ENCODE measurements at places on chromosomes 4 and X.

- DNase-seq: no peak
These were observed 12.8 kb upstream of the SCARB2 start for GRCh38 chr4:76226418-76226817.

GRCh38 chrX:115189110-115189509, at the start of gene RBMXL3:
RBMXL3 (plus strand) TSS chrX:115189410; CDS start chrX:115189442, 32 bp downstream.
- DNase-seq: no peak

DNA sequence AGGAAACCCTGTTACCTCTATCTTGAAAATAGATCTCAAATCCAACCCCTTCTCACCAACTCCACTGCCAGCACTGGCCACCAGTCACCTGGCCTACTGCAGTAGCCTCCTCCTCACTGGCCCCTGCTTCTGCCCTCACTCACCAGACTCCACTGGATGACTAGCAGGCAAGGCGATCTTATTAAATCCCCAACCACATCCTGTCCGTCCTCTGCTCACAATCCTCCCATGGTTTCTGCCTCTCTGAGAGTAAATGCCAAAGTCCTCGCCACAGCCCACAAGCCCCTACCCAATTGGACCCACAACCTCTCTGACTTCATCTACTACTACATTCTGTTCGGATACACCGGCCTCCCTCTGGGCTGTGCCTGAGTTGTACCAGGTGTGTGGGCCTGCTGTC, 5.4 kb upstream of the PIM2 start:
- no peak for DNase-seq

- no peak for DNase-seq
These were observed 1831.4 kb downstream of the ARAP2 start for GRCh38 chr4:34412911-34413310.

- no peak for DNase-seq
These were observed 21.7 kb downstream of the RAB40AL start for GRCh38 chrX:102958794-102959193.

DNA sequence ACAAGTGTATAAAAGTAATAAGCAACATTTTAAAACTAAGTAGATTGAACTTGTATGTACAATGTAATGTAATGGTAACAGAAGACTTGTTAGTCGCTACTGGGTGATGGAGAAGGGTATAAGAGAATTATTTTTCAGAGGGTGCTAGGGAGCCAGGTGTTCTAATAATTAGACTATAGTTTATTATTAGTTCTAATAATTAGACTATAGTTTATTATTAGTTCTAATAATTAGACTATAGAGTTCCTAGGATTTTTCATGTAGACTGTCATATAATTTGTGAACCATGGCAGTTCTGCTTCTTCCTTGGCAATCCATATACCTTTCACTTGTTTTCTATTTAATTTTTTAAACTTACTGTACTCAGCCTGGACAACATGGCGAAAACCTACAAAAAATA, 117.3 kb upstream of the TSPAN5 start:
- DNase-seq: no peak

DNA sequence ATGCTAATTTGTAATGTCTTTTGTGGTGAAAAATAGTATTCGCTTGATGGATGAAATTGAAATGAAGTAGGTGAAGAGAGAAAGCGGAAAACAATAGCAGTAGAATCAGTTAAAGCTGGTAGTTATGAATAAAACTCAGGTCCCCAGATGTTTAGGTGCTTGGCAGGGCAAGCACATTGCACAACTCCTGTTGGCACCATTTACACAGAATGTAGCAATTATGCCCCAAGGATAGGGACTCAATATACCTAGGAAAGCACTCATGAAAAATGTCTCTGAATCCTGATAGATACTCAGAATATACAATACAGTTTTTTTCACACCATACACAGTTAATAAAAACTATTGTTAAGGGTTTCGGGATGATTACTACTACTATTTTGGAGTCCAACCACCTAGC, 26.5 kb upstream of the GRIA3 start:
- no peak for DNase-seq

DNA sequence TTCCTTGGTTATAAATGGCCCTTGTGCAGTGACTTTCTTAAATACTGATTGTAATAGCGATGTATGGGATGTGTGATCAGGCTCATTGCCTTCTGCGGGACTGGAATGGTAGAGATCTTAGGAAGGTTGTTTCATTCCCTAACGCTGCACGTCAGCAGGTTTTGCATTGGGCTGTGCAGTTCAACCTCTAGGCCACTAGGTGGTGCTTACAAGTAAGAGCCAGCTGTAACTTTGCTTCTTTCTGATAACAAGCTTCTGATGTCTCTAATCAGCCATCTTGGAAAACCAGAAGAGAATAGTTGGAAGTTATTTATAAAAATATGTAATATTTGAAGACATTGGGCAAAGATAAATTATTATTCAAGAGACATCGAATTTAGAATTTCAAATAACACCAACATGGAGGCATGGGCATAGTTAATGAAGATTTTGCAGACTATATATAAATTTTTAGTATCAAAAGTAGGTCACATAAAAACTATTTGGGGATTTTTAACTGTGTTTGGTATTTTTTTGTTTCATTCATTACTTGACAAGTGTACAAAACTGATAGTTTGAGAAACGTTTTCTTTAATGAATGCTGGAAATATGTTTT, 339.7 kb upstream of the PCDH7 start:
- no peak for DNase-seq

GRCh38 chr4:64341711-64342110, 67.5 kb downstream of the TECRL start:
- DNase-seq: no peak

DNA sequence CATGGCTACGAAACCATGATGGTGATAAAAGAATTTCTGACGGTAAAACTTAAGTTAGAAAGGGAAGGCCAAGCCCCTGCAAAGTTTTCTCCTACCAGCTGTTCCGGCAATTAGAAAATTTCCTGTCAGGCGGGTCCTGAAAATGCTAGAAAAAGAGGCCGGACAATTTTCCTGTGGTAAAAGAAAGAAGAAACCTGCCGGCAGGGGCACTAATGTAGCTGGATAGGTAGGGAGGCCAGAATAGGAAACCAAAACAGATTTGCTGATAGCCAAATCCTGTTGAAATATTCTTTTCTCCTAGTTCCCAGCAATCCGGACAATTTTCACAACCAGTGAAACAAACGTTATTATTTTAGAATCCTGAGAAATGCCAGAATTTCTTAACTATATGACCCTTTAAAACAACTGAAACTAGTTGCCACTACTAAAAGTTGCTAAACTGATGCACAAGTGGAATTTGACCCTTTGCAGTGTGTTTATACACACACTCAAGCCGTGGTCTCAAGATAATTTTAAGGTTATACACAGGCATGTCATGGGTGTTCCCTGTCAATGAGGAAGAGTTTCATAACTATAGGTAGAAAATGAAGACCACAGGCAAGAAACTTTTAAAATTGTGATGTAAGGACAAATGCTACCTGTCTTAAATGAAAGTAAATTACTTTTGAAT, 47.7 kb downstream of the RPS6KA3 start:
- DNase-seq: no peak

DNA sequence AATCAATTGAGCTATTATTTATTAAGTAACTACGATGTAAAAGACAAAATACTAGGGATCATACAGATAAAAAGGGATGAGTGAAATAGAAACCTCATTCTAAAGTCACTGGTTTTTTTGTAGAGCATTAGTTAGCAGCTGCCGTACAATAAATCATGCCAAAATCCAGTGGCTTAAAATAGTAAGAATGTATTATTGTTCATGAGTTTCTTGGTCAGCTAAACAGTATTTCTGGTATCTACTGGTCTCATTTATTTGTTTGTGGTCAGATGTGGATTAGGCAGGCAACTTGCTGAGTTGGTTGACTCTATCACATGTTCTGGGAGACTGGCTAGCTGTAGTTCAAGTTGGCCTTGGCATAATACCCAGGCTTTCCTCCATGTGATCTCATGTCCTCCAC, 667.3 kb downstream of the GALNTL6 start:
- DNase-seq: no peak

GRCh38 chr4:76058888-76059426, 15.6 kb upstream of the ART3 start:
- DNase-seq: no peak

- peak; percentile 30 for DNase-seq
These were observed 286.2 kb upstream of the TET2 start for GRCh38 chr4:104860238-104861123.

DNA sequence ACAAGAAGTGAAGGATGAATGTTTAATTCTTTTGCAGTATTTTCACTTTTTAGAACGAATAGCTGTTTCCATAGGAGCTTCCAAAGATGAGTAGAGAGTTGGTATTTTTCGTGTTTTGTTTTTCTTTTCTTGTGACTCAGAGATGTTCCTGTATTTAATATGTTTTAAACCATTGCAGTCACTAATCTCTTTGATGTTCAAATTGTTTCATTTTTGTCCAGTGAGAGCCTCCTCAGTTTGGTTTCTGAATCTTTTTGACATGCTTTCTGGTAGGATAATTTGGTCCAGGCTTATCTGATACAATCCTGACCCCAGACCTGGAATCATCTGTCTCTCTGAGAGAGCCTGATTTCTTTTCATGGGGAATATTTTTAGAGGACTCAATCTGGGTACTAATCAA, 41.6 kb downstream of the BEX3 start:
- no peak for DNase-seq

DNA sequence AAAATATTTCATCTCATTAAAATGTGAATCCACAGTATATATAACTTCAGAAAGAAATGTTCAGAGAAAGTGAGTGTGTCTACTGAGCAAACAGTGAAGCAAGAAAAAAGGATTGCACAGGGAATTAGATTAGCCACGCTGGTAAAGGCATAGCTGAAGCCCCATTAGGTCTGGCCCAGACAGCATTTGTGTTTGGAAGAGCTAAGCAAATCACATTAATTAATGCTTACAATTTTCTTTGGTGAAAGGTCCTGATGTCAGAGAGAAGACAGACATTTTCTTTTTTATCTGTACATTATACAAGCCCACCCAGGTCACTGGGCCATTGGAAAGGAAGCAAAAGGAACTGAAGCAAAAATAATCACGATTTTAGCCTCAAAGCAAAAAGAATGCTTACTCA, 354.6 kb downstream of the GRID2 start:
- DNase-seq: no peak

DNA sequence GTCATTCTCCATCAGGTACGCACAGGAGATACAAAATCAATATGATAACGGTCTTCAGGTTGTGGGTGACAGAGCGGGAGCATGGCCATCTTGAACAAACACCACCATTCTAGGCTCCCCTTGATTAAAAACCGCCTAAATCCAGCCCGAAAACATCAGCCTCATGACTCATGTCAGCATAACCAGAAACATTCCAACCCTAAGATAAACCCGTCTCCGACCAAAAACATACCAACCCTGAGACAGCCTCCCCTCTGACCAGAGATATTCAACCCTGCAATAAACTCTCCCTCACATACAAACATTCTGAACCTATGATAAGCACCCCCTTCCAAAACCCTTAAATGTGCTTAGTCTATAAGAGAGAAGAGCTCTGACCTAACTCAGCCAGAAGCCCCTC, 157.9 kb downstream of the DHRSX start:
- DNase-seq: no peak

- no peak for DNase-seq
These were observed 182.7 kb upstream of the FGF16 start for GRCh38 chrX:77264490-77264889.

DNA sequence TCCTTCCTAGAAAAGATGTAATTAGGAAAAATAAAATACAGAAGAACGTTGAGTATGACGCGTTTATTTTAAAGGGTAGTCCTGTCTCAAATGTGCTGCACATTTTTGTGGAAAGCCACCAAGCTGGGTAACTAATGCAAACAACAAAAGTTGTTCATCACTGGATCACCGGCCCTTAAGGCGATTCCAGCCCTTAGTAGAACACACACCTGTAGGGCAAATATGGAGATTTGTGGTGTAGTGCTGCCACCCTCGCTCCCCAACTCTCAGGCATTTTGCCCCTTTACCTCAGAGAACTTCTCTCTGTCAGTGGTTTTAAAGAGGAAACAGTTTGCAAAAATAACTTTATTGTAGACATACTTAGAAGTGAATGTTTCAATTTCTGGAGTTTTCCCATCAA, 1.9 kb downstream of the TBL1X start:
- no peak for DNase-seq

- DNase-seq: no peak
These were observed 11.6 kb downstream of the BLTP1 start for GRCh38 chr4:122163767-122164166.

DNA sequence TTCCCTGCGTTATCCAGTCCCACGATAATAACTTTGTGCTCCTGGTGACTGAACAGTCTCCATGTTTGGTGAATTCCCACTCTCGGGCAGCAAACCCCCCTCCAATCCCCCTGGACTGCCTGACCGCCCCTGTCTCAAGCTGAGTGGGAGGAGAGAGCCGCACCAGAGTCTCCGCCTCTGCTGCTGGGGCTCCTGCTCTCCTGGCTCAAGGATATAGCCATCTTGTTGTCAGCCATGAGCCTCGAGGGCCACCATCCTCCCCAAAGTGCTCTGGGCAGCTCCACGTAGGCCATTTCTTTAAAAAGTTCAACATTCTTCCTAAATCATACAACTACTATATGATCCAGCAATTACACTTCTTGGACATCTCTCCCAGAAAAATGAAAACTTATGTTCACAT, 49.3 kb upstream of the PGRMC1 start:
- DNase-seq: no peak

- no peak for DNase-seq
These were observed 119.3 kb upstream of the CLNK start for GRCh38 chr4:10803713-10804343.

DNA sequence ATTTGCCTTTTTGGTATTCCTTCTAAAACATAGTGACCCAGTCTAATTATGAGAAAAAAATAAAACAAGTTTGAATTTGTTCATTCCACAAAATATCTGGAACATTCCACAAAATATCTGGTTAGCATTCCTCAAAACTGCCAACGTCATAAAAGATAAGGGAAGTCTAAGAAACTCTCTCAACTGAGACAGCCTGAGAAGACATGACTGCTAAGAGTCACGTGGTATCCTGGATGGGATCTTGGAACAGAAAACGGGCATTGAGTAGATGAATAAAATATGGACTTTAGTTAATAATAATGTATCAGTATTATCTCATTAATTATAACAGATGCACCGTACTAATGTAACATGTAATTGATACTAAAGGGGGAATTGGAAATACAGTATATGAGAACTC, 280.9 kb downstream of the ARAP2 start:
- DNase-seq: no peak

DNA sequence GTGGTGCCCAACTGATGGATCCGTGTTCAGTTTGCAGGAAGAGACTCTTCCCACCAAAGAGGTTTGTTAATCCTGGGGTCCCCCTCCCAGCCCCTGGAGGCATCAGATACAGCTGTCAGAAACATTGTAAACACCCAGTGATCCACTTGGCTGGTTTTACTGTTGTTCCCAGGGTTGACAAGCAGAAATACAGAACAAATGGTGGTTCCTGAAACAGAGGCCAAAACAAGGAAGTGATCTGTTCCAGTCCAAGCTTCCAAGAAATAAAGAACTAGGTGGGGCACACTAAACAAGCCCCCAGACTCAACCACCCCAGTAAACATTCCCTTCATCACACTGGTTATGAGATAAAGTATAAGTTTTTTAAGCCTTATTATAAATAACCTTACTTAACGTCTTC, 1.4 kb downstream of the TMLHE start:
- no peak for DNase-seq

Data from stimulated activated CD4-positive, alpha-beta T cell treated with anti-CD3 and anti-CD28 coated beads, Interleukin-12 subunit alpha, Interleukin-12 subunit beta, amount 100 ng/mL, for 24 hours (primary cell).